NCI-H2171 (cell line): ENCODE measurements at places on chromosomes 11 and 22.
A peak's percentile ranks its signal among the peaks of the same experiment; 100 is the strongest.

- DNase-seq, result no peak
These were observed 15.6 kb downstream of the CABP7 start for GRCh38 chr22:29735416-29735815.

DNA sequence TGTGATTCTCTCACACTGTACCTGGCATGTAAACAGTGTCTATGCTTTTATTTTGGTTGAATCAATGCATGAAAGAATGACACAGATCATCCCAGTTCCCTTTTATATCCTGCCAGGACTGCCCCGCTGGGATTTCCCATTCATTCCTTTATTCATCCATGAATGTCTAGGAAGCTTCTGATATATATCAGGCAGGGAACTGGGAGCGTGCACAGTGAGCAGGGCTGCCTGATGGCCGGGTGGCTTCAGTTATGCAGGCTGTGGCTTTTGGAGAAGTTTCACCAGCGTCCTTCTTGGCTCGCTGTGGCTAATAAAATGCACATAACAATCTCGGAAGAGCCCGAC lies 789.0 kb downstream of the TBC1D22A start:
- DNase-seq, result no peak

- peak; percentile 29 for DNase-seq
These were observed 19.2 kb downstream of the XRRA1 start for GRCh38 chr11:74929431-74930363.

DNA sequence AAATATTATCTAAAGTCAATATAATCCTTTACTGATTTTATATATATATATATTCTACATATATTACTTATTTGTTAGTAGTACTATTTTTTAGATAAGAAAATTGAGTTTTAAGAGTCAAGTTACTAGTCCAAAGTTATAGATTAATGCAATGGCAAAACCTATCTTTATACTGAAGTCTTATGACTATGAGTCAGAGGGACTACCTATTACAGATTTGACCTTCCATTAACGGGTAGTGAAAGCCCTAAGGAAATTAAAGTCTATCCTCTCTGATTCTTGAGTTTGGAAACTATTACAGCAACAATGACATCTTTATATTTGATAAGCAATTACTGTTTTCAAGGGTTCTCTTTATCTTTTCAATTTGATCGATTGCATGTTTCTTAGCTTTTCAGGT lies 315.8 kb downstream of the CASP12 start:
- no peak for DNase-seq

DNA sequence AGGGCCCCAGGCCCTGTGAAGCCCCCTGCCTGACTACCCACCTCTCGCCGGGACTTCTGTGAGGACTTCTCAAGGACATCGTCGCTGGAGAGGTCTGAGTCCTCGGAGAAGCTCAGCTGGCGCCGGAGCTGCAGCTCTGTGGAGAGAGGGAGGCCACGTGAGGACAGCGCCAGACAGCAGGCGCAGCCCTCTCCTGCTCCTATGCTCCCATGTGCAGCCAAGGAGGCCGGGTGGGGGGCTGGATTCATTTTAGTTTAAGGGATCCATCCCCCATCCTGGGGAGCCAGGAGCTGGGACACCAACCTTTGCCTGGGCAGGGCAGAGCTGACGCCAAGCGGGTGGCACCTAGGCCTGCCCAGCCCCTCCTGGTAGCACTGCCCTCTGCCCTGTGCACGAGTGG lies 42.4 kb upstream of the BID start:
- no peak for DNase-seq

DNA sequence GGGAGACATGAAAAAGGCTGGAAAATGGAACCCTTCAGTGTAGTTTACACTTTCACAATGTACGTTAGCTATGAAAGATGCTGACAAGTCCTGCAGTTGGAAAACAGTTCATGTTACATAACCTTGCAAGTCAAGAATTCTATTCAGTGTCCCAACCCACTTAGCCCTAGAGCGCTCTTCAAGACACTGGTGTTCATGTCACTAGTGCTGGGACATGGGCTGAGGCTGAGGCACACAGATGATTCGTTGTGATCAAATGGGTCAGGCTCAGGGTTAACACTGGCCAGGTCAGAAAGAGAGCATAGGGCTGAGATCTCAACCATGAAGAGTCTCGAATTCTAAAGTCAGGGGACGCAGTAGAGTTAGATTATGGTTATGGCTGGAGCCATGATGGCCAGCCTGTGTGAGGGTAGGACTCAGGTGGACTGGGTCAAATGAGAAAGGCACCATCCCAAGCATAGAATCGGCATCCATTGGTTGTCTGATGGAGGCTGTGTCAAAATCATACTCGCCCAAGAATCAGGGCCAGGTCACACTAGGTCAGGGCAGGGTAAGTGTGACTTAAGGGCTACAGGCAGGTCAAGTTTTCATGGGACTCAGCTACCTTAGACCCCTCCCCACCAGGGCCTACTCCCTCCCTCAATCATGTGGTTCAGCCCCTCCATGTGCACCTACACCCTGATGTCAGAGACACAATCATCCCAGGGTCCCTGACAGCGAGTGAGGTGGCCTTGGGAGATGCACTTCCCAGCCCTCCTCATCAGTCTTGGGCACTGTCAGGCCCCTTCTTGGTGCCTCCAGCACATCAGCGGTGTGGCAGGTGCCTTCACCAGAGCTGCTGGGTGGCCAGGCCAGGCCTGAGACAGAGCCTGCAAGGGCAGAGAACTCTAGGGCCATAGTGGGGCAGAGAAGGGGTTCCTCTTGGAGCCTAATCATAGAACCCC lies 20.2 kb downstream of the IGLL5 start:
- DNase-seq, result no peak

DNA sequence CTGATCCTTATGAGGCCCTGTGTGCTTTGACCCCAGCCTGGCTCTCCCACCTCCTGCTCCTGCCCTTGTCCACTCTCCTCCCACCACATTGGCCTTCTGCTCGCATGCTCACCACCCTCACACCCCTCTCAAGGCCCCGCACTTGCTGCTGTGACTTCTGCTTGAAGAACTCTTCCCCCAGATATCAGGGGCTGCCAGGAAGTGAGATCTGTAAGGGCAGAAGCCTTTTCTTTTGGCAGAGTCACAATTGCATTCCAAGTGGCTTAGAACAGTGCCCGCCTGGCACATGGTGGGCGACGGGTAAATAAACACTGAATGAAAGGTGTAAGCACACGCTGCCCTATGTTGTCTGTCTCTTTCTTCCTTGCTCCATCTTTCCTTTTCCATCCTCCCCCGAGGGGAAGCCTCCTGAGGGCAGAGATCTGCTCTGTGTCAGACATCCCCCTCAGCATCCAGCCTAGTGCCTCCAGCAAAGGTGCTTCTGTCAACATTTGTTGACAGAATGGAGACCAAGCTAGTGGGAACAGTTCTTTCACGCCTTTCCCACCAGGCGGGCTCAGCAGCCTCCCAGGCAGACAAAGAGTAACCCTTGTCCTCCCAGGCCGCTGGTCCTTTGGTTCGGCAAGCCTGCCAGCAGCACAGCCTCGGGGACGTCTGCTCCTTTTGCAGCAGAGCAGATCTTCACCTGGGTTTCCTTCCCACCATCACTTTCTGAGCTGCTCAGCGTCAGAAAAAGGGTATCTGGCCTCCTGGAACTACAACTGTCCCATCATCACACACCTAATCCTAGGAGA lies 10.0 kb upstream of the PEX26 start:
- no peak for DNase-seq

GRCh38 chr11:79648766-79649520 lies 208.1 kb upstream of the TENM4 start:
- DNase-seq, result no peak

DNA sequence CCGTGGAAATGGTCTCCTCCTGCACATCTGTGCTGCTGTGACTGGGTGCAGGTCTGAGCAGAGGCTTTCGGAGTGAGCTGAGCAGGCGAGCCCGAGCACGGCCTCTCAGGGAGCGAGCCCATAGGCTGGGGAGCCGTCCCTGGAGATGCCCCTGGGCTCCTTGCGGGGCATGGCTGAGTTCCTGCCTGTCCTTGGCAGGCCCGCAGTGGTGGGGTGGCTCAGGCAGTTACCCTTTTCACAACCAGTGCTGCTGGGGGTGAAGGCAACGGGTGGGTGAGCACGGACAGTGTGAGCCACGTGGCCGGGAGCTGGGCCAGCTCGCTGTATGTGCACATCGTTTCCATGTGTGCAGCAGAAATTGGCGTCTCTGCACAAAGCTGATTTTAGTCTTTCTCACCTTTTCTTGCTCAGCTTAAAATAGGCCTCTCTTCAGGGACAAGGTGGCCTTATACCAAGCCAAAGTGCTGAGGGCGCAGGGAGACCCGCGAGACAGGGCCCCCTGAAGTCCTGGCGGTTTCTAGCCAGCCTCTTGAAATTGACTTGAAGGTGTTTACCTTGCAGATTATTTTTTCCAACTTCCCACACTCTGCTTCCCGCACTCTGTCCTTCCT lies at the start of gene TP53AIP1:
Gene TP53AIP1 (minus strand): TSS at position 55 of the 611 bp plus-strand sequence. CDS start 5,053 bp downstream, outside the sequence.
- no peak for DNase-seq

DNA sequence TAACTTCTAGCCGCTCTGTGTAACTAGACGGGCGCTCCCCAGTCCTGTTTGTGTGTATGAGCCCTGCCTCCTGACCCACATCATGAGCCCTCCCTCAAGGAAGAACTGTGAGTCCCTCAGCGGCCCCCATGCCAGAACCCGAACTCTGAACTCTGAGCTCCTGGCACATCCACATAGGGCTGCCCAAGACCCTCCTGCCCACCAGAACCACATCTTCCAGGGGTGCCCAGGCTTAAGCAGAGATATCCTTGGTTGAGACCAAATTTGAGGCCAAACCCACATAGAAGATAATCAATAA lies 3.0 kb downstream of the TRIM29 start:
- DNase-seq, result no peak

GRCh38 chr11:72451831-72452376 lies 17.6 kb upstream of the CLPB start:
- DNase-seq, result no peak

- no peak for DNase-seq
These were observed 17.3 kb upstream of the SLC29A2 start for GRCh38 chr11:66388780-66389386.

GRCh38 chr22:36725366-36726006 lies 21.9 kb upstream of the CACNG2 start:
- no peak for DNase-seq

DNA sequence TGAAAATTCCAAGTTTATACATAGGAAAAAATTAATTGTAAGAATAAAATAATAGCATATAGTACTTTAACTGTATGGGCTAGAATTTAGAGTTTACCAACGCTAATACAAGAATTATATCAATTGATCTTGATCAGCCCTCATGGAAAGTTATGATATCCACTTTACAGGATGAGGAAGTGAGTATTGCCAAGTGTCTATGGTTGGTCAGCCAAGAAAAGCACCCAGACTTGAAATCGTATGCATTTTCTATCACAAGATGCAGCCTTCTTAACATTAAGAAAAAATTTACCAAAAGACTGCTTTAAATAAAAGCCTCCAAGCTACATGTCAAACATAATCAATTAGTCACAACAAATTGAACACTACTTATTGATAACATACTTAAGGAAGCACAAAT lies 53.0 kb downstream of the DDI1 start:
- no peak for DNase-seq

GRCh38 chr22:35677460-35678187 lies 29.4 kb downstream of the APOL6 start:
- no peak for DNase-seq

DNA sequence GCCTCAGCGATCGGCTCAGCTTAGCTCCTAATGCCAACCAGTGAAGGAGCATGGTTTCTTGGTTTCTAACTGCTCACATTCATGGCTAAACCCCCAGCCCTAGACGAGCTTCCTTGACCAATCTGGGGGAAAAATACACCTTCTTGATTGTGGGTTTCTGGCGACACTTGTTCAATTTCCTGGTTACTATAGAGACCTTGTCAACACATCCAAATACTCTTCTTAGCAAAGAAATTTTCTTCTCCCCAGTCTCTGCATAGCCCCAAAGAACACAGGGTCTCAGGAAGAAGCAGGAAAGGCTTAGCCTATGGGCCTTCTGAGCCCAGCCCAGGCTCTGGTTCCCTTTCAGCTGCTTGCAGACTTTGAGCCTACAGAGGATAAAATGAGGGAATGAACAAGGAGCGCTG lies 88.5 kb upstream of the SYT13 start:
- DNase-seq, result no peak

- DNase-seq, result no peak
These were observed 9.5 kb upstream of the SH3BP1 start for GRCh38 chr22:37629928-37630327.

DNA sequence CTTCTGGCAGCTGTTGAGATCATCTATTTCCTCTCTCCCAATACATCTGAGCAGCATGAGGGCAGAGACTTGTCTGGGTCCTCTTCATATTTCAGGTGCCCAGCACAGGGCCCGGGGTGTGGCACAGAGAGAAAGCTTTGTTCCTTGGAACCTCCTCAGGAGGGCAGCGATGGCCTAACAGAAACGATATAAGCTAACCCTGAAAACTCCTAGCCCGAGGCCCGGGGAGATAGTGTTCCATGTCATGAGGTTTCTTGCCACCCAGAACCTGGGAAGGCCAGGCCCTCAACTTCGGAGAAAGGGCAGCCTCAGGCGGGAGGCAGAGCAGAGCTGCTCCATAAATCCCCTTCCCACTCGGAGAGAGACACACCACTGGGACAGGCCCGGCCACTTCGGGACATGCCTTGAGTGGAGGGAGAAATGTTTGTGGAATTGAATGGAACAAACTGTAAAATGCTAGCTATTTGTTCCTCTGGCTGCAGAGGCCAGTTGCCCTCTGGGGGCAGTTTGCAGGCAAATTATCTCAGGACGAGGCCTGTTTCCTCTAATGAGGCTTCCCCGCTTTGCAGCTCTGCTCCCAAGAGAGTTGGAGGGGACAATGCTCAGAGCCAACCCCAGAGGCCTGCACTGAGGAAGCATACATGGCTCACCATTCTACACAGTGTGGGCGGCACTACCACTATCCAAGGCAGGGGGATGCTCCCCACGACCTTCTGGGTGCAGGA lies 11.6 kb downstream of the ARRB1 start:
- no peak for DNase-seq

GRCh38 chr22:37139762-37140161 lies 10.0 kb downstream of the IL2RB start:
- no peak for DNase-seq

GRCh38 chr11:91187314-91187713 lies 964.5 kb upstream of the CHORDC1 start:
- DNase-seq, result no peak

DNA sequence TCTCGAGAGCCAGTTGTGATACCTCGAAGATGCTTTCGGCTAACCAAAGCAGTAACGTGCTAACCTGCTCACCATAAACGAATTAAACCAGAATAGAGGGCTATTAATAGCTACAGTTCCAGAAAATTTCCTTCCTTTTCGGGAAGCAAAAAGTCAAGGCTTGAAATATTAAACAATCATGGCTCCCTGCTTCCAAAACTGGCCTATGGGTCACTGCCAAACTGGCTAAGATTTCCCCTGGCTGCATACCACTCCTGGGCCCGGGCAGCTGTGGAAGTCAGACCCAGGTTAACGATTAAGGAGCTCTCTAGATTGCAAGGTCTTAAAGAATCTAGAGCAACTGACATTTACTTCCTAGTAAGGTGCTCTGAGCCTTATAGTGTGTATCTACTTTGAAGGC lies 1.7 kb downstream of the AMOTL1 start:
- DNase-seq, result no peak
